ENCODE measurements at places on chromosomes 3 and 15. TPM values are rescaled to one million over a fixed set of nuclear protein-coding genes. Genes with fewer than 3 reads are reported as not detected.

GRCh38 chr3:62277986-62278385 lies 95.4 kb downstream of the FEZF2 start:
- no peaks in the 10 kb centered on the region for H3K27me3 ChIP-seq
- H3K4me3 ChIP-seq, result no peak overlapping the region
- no peaks in the 10 kb centered on the region for H3K4me1 ChIP-seq

Gene AGBL1
- total RNA-seq, result 0.05 TPM

- peaks cover 4% of the 10 kb centered on the region for H3K36me3 ChIP-seq
- peaks cover 26% of the 10 kb centered on the region for H3K4me1 ChIP-seq
- DNase-seq, result no peak
- no peak overlapping the region for H3K27ac ChIP-seq
- no peak overlapping the region for H3K4me3 ChIP-seq
- no peaks in the 10 kb centered on the region for H3K27me3 ChIP-seq
These were observed 101.9 kb downstream of the KLHL25 start for GRCh38 chr15:85692873-85693272.

DNA sequence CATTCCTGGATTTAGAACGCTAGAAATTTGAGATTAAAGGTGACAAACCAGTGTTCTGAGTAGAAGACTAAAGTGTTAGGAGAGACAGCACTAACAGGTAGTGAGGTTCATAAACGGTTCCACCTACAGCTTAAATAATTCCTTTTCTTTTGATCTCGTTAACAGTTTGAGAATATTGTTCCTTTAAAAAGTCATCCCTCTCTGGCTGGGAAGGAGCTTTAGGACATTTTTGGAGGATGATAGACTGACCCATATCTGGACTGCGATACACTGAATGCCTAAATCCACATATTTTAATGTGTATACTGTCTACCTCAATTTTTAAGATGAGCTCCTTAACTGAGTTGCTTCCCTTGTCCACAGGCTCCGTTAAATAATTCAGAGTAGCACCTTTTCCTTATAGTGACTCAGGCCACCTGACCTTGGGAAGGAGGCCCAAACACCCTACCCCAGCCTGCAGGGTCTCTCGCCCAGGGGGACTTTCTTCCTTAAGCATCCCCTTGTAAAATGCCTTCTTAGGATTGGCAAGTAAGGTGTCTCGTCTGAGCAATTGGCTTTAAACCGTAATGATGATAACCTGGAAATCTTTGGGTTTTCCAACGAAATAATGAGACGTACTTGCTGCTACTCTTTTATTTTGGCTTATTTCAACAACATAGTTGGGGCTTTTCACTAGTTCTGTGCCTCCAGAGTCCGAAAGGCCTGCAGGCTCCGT lies 3.3 kb downstream of the TRIM71 start:
- DNase-seq, result no peak
- H3K4me1 ChIP-seq, result peaks cover 66% of the 10 kb centered on the region
- H3K27ac ChIP-seq, result peak overlapping the region; percentile 50

DNA sequence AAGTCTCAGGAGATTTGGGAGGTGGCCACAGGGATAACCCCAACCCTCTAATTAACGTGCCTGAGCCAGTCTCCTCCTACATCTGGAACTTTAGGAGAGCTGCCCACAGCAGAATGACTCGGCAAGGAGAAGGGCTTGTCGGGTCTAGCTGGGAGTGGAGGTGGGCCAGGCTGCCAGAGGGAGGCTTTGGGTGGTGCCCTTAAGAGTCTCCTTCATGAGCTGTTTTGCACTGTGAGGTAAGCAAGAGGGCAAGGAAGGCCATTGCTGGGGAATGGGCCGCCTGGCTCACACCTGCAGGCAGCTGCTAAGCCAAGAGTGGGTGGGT lies 3.6 kb upstream of the TNK2 start:
- peaks cover 18% of the 10 kb centered on the region for H3K4me1 ChIP-seq
- no peaks in the 10 kb centered on the region for H3K36me3 ChIP-seq
- DNase-seq, result no peak
- H3K4me3 ChIP-seq, result peak overlapping the region; percentile 78
- H3K27me3 ChIP-seq, result peaks cover 19% of the 10 kb centered on the region
- no peak overlapping the region for H3K27ac ChIP-seq

Gene CCK
- not detected for total RNA-seq

DNA sequence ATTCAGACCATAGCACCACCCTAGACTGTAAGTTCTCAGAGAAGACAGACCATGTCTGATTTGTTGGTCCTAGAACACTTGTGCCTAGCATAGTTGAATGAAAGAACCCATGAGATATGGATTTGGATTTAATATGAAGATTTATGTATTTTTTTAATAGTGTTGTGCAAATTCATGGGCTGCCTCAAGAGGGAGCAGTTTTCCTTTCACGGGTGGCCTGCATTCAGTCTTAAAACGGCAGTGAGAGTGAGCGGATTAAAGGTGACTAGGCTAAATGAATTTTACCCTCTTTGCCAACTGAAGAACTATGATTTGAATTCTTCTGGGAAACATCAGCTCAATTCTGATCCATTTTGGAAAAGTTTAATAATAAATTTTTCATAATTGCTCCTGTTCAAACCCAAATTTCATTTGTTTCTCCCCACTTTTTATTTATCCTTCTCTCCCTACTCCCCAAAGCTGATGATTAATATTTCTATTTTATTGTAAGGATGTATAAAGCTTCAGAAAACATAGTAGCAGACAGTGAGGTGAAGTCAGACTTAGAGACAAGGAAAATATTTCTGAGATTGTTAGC lies 67.3 kb downstream of the MORC1 start:
- DNase-seq, result no peak
- H3K27me3 ChIP-seq, result no peaks in the 10 kb centered on the region
- no peak overlapping the region for H3K27ac ChIP-seq
- H3K4me1 ChIP-seq, result no peaks in the 10 kb centered on the region

Gene CX3CR1
- not detected for total RNA-seq

DNA sequence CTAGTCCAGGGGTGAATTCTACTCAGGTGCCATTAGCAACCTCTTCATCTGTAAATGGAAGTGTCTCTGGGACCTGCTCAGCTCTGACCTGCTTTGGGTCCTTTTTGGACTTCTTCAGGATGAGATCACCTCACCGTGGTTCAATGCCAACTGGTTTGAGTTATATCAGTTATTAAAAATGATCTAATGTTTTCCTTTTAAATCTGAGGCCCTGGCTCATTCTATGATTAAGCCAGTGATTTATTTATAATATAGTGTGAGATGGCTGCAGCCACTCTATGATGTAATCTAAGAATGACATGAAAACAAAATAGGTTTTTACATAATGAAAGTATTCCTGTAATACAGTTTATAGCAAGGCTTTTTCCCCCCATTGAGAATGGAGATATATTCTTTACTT lies 79.4 kb downstream of the LPP start:
- DNase-seq, result no peak
- peaks cover 10% of the 10 kb centered on the region for H3K36me3 ChIP-seq
- no peak overlapping the region for H3K27ac ChIP-seq
- no peaks in the 10 kb centered on the region for H3K27me3 ChIP-seq
- H3K4me3 ChIP-seq, result no peak overlapping the region
- peaks cover 8% of the 10 kb centered on the region for H3K4me1 ChIP-seq

DNA sequence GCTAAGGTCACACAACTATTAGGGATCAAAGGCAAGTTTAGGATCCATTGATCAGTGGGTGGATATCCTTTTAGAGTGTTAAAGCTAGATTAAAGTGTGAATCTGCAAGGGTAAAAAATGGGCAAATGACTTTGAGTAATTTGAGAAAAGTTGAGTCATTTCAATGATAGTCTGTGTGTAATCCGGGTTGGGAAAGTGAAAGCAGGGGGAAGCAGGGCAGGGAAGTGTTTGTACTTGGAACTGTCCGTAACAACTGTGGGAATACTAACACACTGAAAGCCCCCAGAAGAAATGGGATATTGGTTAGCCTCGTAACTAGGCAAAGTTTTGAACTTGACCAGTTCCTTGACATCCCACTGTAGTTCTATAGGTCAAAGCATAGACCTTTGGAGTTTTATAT lies 187.2 kb upstream of the SLITRK3 start:
- H3K36me3 ChIP-seq, result peaks cover 9% of the 10 kb centered on the region
- no peak overlapping the region for H3K27ac ChIP-seq
- peaks cover 17% of the 10 kb centered on the region for H3K4me1 ChIP-seq
- no peak for DNase-seq
- no peak overlapping the region for H3K4me3 ChIP-seq

DNA sequence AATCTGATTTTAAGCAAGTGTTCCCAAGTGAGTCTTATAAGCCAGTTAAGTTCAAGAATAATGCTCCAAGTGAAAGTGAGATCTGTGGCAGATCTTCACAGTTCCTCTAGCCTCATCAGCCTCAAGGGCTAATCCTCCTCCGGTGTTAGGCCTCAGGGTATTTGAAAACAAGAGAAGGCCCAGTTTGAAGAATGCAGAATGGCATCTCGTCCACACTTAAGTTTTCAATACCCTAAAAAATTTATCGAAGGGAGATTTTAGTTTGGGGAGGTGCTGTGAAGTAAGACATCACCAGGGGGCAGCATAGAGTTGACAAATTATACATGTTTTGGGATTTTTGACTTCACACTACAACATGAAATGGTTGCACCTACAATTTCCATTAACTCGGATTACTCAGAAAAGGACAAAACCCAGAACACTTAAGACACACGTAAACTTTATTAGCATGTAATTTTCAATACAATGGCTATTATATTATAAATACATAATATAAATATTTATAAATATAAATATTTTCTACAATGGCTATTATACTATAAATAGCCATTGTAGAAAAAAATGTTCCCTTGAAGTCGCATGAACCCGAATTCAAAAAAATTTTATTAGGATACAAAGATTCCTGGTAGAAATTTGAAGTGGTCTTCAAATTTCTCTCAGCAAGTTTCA lies 2.3 kb upstream of the TMEM266 start:
- H3K36me3 ChIP-seq, result no peaks in the 10 kb centered on the region
- DNase-seq, result peak; percentile 60
- no peak overlapping the region for H3K27ac ChIP-seq
- H3K4me3 ChIP-seq, result peak overlapping the region; percentile 13
- peaks cover 11% of the 10 kb centered on the region for H3K4me1 ChIP-seq
